Left ventricle myocardium inferior (tissue), 1 donor: ENCODE measurements at places on chromosomes 7 and 10. TPM values are rescaled to one million over a fixed set of nuclear protein-coding genes. Genes with fewer than 3 reads are reported as not detected.

SLC18A3 gene
- not detected for total RNA-seq

- no peak for DNase-seq
Measured at GRCh38 chr10:132094581-132095234, 29.0 kb downstream of the JAKMIP3 start.

DENND11 gene
- total RNA-seq = 8.5 TPM

MUC3A gene
- total RNA-seq = 0.19 TPM

DNA sequence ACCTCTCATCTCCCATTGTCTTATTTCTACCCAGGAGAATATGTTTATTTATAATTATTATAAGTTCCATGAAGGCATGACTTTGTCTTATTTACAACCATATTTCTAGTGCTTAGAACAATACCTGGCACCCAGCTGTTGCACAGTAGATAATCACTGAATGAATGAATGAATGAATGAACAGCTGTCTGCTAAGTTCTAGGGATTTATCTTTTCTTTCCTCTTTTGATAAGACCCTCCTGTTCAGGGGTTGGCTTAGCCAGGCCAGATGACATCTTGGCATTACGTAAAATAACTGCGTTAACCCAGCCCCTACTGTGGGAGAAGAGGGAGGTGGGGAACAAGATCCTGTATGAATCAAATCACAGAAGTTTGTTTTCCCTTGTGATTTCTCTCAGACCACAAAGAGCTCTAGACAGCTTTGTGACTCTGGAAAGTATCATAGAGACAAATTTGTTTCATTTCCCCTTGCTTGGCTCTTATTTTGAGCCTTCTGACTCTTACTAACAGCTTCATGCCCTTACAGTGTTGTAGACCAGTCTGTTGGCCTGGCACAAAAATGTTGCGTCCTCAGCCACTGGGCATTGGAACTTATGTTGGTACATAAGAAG, 8.4 kb downstream of the ZNF862 start:
- DNase-seq = no peak

- DNase-seq = peak; percentile 80
Measured at GRCh38 chr7:100465702-100466311, 1.7 kb upstream of the SPACDR start.

DNA sequence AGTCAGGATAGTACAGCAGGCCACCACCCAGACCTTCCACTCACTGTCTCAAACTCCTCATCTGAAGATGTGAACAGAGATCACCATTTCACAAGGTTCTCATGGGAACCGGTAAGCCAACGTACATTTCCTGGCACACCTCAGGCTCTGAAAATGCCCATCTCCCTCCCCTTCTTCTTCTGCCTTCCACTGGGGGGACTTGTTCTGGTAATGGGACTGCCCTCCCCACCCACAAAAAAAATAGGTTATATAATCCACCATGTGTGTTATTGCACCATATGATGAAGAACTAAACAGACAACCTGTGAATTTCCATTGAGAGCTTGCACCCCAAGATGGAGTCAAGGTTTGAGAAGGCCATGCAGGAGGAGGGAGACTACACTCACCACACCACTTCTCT, 42.1 kb upstream of the IKZF1 start:
- DNase-seq = no peak

DNA sequence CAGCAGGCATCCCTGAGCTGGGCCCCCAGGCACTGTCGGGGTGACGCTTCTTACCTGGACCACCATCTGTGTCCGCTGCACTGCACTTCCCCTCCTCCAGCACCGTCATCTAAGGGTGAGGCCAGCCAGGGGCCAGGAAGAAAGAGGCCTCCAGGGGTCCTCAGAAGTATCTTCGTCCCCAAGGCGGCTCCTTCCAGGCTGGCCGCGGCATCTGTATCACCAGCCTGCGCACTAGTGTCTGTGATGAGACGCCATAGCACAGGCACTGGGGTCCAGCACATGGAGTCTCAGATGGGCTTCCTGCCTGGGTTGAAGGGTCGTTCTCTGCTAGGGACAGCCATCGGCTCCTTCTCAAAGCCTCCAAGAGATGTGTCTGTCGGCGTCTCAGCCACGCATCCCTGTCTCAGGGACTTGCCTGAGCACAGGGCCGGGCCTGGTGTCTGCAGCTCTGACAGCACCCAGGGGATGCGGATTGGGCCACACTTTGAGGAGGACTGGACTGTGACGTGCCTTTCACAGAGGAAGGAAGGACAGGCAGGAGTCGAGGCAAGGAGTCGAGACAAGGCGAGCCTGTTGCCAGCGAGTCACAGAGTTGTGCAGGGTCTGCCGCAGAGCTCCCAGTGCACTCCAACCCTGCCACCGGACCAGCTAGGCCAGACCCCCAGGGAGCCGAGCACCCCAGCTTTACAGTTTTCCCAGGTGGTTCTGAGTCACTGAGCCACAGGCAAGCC, 101.5 kb upstream of the DIP2C start:
- no peak for DNase-seq

- DNase-seq = peak; percentile 54
Measured at GRCh38 chr7:74365322-74366022, 76.3 kb downstream of the CLIP2 start.

CPA1 gene
- not detected for total RNA-seq

DNA sequence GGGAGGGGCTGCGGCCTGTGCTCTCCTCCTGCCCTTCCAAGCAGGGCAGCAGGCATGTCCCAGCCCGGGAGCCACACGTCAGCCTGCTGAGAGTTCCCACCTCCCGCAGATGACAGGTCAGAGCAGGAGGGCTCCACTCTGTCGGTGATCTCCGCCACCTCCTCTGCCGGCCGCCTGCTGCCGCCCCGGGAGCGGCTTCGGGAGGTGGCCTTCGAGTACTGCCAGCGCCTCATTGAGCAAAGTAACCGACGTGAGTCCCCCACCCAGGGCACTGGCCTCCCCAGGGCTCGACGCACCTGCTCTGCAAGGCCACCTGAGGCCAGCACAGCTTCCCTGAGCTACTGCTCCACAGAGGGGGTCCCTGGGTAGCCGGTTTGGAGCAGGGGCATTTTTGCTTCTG, 9.4 kb downstream of the AP5Z1 start:
- DNase-seq = peak; percentile 62

GRCh38 chr7:34612661-34613060, 45.4 kb upstream of the NPSR1 start:
- no peak for DNase-seq

GRCh38 chr10:10662716-10663408, 354.8 kb upstream of the CELF2 start:
- no peak for DNase-seq

TMEM130 gene
- total RNA-seq = not detected

TDRD1 gene
- total RNA-seq = 1.9 TPM

DNA sequence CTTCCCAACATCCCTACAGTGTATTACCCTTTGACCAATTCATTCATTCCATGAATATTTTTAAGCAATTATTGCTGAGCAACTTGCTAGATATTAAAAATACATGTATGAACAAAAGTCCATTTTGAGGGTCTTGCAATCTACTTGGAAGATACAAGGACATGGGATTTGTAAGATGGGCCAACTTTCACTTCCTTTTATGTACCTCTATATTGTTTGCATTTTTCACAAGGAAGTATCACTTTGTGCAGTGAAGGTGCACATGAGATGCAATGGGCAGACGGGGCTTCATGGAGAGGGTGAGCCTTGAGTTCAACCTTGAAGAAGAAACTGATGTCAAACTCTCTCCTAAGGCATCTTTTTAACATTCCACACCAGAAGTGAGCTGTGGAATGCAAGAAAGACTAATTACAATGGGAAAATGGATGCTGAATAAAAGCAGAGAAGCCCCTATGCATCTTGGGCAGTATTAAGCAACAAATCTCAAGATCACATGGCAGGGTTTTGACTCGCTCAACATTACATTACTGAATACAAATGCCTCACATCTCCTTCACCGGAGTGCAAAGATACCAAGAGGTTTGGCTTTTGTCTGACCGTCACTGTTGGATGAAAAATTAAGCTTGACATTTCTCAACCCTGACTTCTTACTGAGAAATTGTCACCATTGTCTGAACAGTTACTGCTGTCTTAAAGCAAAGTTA, 341.5 kb downstream of the ELMO1 start:
- no peak for DNase-seq

OPN4 gene
- total RNA-seq = 0.25 TPM

- DNase-seq = peak; percentile 41
Measured at GRCh38 chr7:4650433-4651047, 31.6 kb upstream of the FOXK1 start.

DNA sequence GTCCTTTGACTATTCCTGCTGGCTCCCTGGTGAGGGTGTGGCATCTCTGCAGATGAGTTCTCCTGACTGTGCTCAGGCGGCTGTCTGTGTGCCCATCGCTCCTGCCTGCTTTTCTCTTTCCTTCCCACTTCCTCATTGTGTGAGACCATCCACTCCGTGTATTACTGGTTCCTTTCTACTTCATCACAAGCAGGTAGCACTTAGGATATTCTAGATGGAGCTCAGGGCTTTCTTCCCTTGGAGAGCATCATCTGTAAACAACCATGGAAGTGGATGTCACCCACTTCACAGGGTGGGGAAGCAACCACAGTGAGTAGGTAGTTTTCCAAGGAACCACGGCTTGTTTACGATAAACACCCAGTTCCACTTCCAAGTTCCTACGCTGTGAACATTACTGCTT, 15.7 kb downstream of the DNAJB6 start:
- no peak for DNase-seq

ZSCAN25 gene
- 9.0 TPM for total RNA-seq

SLC13A4 gene
- 0.44 TPM for total RNA-seq

DNA sequence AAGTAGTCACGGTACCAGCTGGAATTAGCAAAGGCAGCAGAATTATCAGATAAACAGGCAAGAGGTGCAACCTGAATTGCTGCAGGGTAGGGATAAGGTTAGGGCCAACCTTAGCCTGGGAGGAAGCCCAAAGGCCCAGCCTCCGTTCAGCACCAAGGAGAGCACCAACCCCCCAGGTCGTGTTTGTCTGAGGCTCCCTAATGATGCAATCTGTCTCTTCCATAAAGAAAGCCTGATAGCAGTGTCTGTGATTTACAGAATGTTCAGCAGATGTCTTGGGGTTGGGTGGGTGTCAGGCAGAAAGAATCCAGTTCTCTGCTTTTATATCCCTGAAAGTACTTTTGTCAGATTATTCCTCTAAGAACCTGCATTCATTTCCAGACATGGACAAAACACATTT, 328.4 kb upstream of the AOAH start:
- no peak for DNase-seq

GRM8 gene
- total RNA-seq = 0.69 TPM

TCTN3 gene
- 11.6 TPM for total RNA-seq

- no peak for DNase-seq
Measured at GRCh38 chr7:15995027-15995426, 308.5 kb upstream of the MEOX2 start.

PPP3CB gene
- total RNA-seq = 64.5 TPM

NXPH1 gene
- not detected for total RNA-seq

GRCh38 chr7:130350945-130351790, 6.6 kb downstream of the CPA5 start:
- DNase-seq = peak; percentile 34

CYP2W1 gene
- total RNA-seq = not detected

GRCh38 chr10:86079088-86079487, 287.5 kb downstream of the GRID1 start:
- no peak for DNase-seq
